ENCODE measurements at places on chromosomes 7 and 10.

DNA sequence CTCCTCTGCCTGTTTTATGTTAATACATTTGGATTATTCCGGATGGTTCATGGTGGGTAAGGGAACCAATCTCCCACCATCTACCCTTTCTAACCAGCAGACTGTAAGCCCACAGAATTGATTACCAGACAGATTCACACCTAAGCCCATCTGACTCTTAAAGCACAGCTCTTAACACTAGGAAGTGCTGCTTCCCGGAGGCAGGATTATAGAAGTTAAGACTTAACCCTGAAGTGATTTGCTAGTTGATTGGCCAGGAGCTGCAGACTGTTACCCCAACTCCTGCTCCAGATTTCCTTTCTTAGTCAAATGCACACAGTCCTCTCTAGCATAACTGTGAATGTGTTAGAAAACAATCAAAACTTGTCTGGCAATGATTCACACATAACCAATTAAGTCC is 221.7 kb downstream of the CDK14 start:
- DNase-seq = no peak

DNA sequence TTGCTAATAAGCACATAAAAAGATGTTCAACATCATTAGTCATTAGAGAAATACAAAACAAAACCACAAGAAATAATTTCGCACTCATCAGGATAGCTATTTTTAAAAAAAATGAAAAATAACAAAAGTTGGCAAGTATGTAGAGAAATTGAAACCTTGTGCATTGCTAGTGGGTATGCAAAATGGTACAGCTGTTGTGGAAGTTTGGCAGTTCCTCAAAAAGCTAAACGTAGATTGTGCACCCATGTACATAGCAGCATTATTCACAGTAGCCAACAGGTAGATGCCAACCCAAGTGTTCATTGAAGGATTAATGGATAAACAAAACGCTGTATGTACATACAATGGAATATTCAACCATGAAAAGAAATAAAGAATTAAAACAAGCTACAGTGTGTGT is 35.3 kb upstream of the STARD3NL start:
- DNase-seq = no peak

DNA sequence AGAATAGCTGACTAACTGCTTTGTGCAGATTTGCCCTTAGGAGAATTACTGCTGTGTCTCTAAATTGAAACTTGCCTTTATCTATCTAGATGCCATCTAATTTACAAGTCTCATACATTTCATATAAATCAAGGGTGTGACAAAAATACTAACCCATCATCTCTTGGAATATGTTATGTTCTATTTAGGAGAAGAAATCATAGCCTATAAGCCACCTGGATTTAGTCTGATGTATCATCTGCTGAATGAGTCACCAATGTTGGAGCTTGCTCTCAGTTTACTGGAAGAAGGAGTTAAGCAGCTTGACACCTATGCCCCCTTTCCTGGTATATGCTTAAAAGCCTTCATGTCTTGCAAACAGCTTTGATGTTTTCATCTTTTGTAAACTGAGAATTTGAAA is 43.5 kb downstream of the NUP205 start:
- DNase-seq = no peak

DNA sequence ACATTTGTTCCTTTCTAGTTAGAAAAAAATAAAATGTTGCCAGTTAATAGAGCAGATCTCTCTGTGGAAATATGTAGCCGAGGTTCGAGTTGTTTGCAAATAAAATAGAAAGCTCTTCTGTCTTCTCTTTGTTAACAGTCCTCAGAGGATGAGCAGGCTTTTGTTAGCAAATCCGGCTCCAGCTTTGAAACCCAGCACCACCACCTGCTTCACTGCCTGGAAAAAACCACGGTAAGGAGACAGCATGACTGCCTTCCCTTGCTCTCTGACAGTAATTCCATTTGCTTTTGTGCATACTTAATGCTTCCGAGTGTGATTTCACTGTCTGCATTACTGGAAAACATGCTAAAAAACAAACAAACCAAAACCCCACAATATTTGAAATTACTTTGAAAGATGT is 115.6 kb downstream of the TSPAN12 start:
- no peak for DNase-seq

Measured in hematopoietic multipotent progenitor cell treated with erythropoietin and hydrocortisone succinate and interleukin-3 and kit ligand, for 17 days (in vitro differentiated cells).